ENCODE measurements at places on chromosomes 2 and 18.

DNA sequence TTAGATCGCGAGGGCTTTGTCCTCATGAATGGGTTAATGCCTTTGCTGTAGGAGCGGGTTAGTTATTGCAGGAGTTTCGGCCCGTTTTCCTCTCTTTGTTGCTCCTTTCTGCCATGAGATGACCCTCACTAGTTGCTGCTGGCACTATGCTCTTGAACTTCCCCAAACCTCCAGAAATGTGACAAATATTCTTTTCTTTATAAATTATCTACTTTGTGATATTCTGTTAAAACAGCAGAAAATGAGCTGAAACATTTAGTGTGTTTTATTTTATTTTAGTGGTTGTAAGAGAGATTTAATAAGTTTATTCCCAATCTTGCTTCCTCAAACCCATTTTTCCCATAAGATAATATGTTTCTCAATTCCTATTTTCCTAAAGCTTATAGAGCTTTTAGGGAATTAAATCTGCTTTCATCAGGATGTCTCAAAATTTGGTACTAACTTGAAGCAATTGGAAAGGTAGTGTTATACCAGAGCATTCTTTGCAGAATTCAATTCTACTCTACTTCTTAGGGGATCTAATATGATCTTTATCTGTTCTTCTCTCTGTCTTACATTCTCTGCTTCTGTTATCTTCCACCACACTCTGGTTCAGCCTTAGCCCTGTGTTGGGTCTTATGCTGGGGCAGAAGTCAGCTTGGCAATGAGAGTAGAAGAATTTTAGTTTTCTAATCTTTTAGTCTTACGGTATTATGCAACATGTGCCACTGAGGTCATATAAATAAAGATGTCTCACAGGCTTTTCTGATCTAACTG lies 23.1 kb downstream of the DDX1 start:
- DNase-seq = no peak

- DNase-seq = no peak
These were observed 303.5 kb upstream of the ZNF804A start for GRCh38 chr2:184294831-184295230.

DNA sequence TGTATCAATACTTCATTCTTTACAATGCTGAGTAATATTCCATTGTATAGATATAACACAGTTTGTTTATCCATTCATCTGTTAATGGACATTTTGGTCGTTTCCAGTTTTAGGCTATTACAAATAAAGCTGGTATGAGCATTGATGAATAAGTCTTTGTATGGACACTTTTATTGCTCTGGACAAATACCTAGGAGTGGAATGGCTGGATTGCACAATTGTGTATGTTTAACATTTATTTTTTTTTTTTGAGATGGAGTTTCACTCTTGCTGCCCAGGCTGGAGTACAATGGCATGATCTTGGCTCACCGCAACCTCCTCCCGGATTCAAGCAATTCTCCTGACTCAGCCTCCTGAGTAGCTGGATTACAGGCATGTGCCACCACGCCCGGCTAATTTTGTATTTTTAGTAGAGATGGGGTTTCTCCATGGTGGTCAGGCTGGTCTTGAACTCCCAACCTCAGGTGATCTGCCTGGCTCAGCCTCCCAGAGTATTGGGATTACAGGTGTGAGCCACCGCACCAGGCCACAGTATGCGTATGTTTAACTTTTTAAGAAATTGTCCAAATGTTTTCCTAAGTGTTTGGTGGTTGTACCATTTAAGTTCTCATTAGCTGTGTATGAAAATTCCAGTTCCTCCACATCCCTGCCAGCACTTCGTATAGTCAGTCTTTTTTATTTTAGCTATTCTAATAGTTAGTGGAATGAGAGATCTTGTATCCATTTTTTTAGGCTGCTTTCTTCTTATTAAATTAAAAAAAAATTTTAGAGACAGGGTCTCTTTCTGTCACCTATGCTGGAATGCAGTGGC lies 194.9 kb upstream of the HAAO start:
- no peak for DNase-seq

GRCh38 chr18:12258719-12259705 lies 4.9 kb downstream of the CIDEA start:
- DNase-seq = no peak

DNA sequence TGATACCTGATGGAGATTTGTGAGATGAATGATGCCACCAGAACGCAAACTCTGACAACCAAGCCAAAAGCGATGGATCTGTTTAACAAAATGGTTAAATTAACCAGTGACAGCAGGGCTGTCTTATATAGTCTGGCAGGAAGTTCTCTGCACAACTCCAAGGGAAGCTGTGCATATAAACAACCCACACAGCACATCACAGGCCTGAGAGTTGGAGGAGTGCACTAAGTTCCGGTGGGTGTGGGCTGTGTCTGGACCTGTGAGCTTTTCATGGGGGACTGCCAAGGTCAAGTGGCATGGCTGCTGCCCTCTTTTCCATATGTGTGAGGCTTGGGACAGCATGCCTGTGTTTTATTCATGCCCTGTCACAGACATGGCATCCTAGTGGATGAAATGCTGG lies 414.6 kb upstream of the TRIB2 start:
- DNase-seq = no peak

DNA sequence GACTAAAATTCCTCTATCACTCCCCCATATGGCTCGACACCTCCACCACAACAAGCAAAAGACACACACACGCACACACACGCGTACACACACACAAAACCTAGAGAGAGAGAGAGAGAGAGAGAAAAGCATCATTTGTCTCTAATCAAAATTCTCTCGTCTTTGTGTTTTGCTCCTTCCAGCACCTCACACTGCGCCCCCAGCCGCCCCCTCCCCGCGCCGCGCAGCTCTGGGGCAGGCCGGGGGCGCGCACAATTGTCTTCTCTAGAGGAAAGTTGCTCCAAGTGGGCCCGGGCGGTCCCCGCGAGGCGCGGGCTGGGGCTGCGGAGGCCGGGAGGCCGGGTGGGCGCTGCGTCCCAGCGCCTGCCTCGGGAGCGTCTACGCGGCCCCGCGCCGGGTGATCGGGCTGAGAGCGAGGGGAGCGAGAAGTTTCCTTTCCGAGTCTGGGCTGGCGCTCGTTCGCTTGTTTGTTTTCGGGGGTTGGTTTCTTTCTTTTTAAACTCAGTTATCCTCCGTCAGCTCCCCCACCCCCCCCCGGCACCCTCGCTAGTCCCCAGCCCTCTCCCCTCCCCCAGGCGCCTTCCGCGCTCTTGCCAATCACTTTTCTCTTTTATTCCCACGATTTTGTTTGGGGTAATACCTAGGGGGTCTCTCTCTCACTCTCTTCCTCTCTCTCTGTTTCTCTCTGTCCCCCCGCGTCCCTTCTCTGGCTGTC lies 4.1 kb downstream of the ZEB2 start:
- DNase-seq = no peak

DNA sequence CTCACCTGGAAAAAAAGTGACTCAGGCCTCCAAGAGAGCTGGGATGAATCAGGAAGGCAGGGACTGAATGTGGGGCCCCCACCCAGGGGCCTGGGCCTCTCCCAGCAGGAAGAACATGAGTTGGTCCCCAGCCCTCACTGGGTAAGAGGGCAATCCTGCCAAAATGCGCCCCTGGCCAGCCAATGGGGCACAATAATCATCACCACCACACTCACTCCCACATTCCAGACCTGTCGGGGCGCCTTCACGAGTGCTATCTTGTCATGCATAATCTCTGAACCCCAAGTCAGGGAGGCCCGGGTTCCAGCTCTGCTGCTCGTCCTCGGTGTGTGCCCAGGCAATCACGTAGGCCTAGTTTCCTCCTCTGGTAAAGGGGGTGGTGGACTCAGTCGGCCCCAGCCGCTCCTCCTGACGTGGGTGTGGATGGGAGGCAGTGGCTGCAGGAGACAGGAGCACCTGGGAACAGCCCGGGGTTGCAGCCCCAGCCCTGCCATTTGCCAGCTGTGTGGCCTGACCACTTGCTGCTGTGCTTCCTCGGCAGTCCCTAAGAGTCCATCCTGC lies 115.1 kb downstream of the CYP26B1 start:
- no peak for DNase-seq

DNA sequence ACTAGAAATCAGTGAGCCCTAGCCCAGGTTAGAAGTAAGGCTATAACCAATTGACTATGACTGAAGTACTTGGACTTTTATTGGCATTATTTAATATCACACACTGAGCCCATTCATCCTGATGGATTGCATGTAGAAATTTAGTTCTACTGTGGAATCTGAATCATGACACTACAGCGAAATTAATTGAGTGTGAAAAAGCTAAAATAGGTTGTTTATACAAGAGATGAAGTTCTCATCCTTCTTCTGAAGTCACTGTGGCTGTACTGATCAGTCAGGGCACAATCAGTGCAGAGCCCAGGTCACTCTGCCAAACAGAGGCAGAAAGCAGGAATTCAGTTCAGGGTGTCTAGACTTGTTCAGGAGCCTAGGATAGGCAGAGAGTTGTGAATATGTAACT lies 158.9 kb downstream of the BABAM2 start:
- DNase-seq = no peak

GRCh38 chr2:227871375-227871791 lies at the start of gene DAW1:
DAW1 (plus strand) TSS chr2:227871631; CDS start chr2:227871690, 59 bp downstream.
- DNase-seq = no peak

DNA sequence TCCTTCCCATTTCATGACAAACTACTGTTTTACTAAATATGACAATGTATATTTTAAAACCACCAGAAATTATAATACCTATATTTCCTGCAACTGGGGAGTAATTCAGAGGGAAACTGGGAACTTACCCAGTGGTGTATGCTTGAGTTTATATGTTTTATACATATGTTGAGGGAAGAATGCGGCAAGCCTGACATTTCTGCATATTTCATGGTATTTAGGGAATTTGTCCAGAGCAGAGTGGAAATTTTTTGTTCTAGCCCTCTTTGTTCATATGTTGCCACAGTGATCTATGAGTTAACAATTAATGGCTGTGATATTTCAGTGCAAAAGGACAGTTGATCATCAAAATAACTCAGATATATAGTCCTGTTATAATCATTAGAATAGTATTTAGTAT lies 230.8 kb upstream of the VWC2L start:
- no peak for DNase-seq

GRCh38 chr2:183427558-183427957 lies 303.3 kb downstream of the NUP35 start:
- no peak for DNase-seq

DNA sequence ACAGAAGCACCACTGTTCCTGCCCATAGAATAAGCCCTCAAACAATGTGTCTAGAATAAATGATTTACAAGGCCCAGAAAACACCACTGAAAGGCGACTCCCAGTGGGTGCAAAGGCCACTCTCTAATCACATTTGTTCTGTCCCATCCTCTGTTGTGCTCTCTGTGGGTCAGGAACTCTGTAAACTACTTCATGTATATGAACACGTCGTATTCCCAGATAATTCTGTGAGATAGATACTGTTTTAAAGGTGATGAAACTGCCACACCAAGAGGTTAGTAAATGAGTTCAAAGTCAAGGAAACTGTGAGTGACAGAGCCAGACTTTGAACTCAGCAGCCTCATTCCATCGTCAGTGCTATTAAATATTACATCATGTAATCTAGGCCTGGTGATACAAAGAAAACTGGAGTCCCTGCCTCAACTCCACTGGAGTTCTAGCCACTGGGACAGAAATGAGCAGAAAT lies 269.7 kb upstream of the DCC start:
- no peak for DNase-seq

GRCh38 chr2:214577769-214578168 lies 166.9 kb downstream of the VWC2L start:
- DNase-seq = no peak

- no peak for DNase-seq
These were observed 1499.4 kb downstream of the SUCLG1 start for GRCh38 chr2:82959727-82960126.

DNA sequence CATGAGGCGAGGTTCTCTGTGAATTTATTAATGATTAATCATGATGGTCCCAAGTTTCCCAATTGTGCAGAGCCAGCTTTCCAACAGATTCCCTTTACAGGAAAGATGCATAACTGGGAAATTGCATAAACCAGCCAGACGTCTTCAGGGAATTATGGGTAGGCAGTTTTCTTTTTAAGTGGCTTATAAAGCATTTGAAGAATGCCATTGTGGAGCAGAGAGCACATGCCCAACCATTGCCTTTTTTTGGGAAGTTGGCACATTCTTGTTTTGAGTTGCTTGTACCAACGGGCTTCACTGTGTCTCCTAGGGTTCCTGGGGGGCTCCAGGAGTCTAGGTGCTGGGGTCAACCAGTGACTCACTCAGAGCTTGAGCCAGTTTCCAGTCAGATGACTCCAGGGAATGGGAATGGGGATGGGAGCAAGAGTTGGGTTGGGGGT lies 231.7 kb upstream of the FOSL2 start:
- DNase-seq = no peak

- DNase-seq = no peak
These were observed 428.6 kb upstream of the SYT4 start for GRCh38 chr18:43705850-43706249.

- no peak for DNase-seq
These were observed 263.2 kb downstream of the LTBP1 start for GRCh38 chr2:33209976-33210375.

DNA sequence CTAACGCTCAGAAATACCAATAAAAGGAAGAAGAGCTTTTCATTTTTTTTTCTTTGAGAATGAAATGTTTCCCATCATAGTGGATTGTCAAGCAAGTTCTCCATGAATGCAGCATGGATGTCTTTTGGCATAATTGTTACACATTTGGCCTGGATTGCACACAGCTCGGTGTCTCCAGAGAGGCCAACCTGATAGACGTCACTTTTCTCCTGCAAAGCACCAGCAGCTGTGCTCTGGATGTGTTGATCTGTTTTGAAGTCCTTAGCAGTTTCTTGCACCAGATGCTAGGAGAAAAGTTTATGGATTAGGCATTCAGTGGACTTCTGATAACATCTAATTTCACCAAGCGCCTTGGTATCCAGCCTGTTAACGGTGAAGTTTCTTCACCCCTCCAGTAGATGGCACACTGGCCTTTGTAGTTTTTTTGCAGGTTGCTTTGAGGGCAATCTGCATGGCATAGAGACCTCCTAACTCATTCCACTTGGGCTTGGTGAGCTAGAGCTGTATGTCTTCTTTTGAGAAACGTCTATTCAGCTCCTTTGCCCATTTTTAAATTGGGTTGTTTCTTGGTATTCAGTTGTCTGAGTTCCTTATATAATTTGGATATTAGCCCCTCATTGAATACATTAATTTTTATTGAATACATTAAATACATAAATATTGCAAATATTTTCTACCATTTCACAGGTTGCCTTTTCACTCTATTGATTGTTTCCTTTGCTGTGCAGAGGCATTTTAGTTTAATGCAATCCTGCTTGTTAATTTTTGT lies 59.7 kb downstream of the PTH2R start:
- no peak for DNase-seq

DNA sequence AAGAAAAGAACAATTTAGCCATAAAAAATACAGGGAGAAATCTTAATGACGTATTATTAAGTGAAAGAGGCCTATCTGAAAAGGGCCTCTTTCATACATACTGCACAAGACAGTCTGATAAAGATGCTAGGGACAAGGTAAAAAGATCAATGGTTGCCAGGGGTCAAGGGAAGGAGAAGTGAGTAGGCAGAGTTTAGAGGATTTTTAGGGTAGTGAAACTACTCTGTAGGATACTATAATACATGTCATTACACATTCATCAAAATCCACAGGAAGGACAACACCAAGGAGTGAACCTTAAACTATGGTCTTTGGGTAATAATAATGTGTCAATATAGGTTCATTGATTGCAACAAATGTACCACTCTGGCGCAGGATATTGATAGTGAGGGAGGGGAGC lies 289.3 kb downstream of the FSIP2 start:
- DNase-seq = no peak

- no peak for DNase-seq
These were observed 59.5 kb downstream of the PUM2 start for GRCh38 chr2:20291106-20291564.

- DNase-seq = no peak
These were observed 107.9 kb downstream of the DPP10 start for GRCh38 chr2:114550364-114550763.

- DNase-seq = peak; percentile 4
These were observed 601.1 kb downstream of the ARHGAP15 start for GRCh38 chr2:143730155-143730952.

Data from stimulated activated CD4-positive, alpha-beta T cell treated with anti-CD3 and anti-CD28 coated beads, TNF-alpha, amount 100 ng/mL, for 24 hours (primary cell).